ENCODE measurements at places on chromosomes 12 and 14.

DNA sequence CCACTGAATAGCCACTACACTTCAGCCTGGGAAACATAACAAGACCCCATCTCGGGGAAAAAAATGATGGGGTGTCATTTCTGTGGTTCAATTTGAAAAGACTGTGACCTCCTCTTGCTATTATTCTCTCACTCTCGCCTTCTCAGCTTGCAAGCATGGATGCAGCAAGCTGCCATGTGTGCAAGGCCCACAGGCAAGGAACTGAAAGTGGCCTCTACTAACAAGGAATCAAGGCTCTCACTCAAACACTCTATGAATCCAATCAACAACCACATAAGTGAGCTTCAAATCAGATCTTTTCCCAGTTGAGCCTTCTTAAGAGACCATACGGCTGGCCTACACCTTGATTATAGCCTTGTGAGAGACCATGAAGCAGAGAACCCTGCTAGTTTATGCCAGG, 17.9 kb upstream of the DHRS7 start:
- no peak for DNase-seq

- no peak for DNase-seq
Measured at GRCh38 chr12:124543590-124544310, 23.7 kb downstream of the NCOR2 start.

DNA sequence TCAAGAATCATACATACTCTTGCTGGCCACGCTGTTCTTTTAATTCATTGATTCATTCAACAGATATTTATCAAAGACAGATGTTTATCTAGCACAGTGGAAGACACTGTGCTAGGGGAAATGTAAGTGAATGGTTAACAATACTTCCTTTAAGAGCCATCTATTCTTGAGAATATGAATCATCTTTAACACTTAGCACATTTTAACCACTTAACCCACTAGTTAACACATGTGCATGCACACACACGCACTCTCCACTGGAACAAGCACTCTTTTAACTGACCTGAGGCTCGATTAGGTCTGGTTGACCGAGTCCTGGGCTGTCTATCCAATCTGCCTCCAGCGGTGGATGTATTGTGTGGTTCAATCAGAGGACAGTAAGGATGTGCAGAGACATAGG, 34.6 kb downstream of the LMNTD1 start:
- DNase-seq = no peak

GRCh38 chr14:89146274-89146673, 270.8 kb downstream of the FOXN3 start:
- no peak for DNase-seq

GRCh38 chr12:105343836-105344235, 13.3 kb downstream of the C12orf75 start:
- DNase-seq = no peak

DNA sequence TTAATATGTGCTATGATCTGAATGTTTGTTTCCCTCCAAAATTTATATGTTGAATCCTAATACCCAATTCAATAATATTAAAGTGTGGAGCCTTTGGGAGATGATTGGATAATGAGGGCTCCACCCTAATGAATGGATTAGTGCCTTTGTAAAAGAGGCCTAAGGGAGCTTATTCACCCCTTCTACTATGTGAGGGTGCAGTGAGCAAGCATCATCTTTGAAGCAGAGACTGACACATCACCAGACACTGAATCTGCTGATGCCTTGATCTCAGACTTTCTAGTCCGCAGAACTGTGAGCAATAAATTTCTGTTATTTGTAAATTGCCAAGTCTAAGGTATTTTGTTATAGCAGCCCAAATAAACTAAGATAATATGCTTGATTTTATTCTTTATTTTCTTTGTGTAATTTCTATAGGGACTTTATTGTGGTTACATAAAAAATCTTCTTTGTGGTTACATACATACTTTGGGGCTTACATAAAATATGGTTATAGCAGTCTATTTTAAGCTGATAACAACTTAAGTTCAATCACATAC, 131.1 kb upstream of the SLC38A2 start:
- DNase-seq = no peak
